ENCODE measurements at places on chromosomes 12 and 14.

DNA sequence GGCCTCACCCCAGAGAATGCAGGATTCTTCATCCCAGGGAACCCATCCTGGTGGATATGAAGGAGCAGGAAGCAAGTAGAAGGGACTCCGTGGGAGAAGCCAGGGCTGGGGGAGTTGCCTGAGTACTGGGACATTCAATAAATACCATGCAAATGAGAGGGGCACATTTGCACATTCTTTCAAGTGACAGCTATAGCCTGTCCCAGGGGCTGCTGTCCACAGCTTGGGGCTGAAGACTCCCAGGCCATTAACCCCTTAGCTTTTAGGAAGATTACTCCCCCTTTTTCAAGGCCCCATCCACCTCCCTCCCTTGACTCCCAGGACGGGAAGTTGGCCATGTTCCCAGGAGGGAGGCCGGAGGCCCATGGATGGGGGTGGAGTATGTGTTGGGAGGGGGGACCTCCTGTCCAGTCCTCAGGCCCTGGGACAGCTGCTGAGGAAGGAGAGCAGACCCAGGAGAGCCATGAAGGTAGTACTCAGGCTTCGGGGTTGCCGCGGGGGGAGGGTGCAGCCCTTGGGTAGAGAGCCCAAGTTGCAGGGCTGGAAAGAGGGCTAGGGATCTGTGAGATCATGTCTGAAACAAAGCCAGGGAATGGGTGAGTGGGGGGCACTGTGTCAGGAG lies 974 bp upstream of the TNS2 start:
- DNase-seq = no peak

DNA sequence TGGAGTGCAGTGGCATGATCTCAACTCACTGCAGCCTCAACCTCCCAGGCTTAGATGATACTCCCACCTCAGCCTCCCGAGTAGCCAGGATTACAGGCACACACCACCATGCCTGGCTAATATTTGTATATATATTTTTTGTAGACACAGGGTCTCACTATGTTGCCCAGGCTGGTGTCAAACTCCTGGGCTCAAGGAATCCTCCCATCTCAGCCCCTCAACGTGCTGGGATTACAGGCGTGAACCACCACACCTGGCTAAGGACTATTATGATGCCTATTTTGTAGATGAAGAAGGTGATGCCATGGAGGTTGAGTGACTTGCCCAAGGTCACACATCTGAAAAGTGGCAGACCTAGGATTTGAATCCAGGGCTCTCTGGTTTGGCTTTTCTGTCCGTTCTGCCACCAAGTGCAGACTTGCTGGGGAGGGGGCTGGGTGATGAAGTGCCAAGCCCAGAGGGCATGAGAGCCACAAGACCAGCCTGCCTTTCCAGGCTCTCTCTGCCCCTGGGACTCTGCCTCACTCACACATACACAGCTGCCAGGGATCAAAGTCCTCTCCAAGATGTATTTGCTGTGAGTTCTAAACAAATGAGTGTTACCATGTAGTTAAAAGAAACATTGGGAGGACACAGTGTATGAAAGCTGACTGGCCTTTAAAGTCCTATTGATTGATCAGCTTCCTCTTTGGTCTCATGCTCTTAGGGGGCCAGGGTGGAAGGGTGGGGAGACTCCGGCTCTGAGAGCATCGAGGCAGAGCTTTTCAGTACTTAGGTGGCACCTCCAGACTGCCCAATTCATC lies 21.3 kb upstream of the RBM19 start:
- no peak for DNase-seq

- DNase-seq = no peak
Observed at GRCh38 chr12:66929121-66929520, 250.2 kb upstream of the GRIP1 start.

DNA sequence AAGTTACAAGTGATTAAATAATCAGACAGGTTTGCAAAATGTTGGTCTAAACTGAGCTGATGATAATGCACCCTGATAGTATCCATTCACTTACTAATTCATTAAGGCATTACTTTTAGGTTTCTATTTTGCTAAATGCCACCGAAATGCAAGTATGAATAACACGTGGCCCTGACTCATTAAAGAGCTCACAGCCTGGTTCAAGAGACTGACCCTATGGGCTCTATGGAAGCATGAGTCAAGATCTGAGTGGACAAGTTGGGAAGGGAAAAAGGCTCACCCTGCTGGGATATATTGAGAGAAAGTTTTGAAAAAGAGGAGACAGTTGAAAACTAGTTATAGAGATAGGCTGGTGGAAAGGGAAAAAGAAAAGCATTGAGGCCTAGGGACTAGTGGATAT lies 14.8 kb upstream of the LRRC9 start:
- DNase-seq = no peak

DNA sequence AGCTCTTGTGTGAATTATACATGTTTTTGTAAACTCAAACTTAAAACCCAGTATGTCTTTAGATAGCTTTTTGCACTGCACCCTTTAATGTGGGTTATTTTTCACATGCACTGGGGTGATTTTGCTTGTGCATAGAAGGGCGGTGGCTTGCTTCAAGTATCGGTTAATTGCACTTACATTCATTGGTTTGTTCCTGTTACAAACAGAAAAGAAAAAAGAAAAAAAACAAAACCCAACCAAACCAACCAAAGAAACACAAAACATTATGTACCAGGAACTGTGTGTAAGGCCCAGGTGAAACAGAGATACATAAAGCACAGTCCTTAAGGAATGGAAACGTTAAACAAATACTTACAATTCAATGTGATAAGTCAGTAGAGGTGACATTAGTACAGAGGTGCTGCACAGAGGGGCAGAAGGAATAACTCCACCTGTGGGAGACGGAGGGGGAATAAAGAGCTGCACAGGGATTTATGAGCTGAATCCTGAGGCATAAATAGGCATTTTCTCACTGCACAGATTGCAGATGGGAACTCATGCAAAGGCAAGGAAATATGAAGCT lies 151.4 kb downstream of the KTN1 start:
- no peak for DNase-seq

- no peak for DNase-seq
Observed at GRCh38 chr14:29724991-29725390, 202.7 kb downstream of the PRKD1 start.

DNA sequence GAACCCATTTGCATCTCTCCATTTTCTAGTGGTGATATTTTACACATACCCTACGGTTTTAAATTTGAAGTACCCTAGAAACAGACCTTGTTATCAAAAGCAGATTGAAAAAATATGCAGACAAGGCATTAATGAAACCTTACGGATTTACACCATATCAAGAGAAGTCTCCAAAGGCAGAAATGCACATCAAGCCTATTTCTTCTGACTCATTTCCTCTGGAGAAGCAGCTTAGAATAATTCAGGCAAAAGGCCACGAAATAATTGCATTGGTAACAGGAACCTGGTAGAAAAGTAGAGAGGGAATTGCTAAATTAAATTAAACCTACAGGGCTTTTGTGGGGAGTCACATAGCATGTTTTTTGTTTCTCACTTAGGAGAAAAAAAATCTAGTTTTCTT lies 34.7 kb downstream of the KICS2 start:
- DNase-seq = no peak

DNA sequence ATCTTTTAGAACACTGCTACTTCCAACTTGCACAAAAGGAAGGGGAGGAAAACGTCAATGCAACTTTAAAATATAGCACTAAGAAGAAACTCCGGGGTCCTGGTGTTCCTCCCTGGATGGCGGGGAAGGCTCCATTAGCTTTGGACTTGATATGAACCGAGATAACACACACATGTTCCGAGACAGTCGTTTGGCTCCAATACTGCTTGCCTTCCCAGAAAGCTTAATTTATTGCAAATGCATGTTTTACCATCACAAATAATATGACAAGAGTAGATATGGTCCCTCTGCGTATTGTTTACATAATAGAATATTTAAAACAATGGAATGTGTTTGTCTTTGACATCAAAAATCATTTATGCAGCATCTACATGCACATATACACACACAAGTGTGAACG lies 87.6 kb upstream of the CLMN start:
- no peak for DNase-seq
